ENCODE measurements at places on chromosomes 2 and 18. TPM values are rescaled to one million over a fixed set of nuclear protein-coding genes. Genes with fewer than 3 reads are reported as not detected.

Gene TUBB8B
- 0.68 TPM for total RNA-seq

Gene LRP1B
- 5.0 TPM for total RNA-seq

Gene CCDC148
- total RNA-seq: 2.1 TPM

Gene ITGB6
- 461 TPM for total RNA-seq

Gene DNER
- 0.17 TPM for total RNA-seq
